Forelimb muscle (tissue), 1 donor: ENCODE measurements at places on chromosomes 11 and 22. TPM values are rescaled to one million over a fixed set of nuclear protein-coding genes. Genes with fewer than 3 reads are reported as not detected.

- DNase-seq, result no peak
Observed at GRCh38 chr11:73058989-73059674, 83.0 kb downstream of the FCHSD2 start.

DNA sequence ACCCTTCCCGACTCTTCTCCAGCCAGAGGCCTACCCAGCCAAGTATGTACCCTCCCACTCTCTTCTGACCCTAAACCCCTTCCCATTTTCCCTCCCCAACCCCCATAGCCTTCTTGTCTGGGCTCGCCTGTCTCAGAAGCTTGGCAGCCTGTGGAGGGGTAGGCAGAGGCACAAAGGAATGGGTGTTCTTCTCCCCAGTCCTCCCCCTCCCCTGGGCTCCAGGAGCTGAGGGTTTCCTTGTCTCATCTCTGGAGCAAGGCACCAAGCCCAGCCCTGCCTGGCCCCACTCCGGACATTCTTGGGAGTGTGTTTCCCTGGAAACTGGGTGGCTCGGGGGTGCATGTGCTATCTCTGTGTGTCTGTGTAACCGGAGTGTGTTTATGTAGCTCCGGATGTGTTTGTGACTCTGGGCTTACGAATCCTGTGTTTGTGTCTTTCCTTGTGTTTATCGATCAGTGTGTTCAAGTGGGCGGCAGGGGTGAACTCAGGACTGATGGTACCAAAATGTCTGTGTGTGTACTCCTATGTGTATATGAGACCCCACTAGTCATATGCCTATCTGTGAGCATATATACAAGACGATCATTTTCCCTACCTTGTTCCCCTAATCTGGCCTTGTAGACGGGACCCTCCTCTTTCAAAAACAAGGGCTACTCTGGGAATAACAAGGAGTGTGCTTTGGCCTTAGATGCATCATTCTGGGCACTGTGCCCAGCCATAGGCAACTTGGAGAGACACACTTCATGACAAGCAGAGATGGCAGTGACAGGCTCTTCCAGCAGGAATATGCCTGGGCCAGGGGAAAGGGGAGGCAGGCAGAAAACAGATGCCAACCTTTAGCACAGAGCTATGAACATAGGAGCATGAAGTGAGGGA is 10.9 kb downstream of the PHLDB1 start:
- DNase-seq, result no peak

- no peak for DNase-seq
Observed at GRCh38 chr11:47007579-47007978, 71.0 kb downstream of the CSTPP1 start.

DNA sequence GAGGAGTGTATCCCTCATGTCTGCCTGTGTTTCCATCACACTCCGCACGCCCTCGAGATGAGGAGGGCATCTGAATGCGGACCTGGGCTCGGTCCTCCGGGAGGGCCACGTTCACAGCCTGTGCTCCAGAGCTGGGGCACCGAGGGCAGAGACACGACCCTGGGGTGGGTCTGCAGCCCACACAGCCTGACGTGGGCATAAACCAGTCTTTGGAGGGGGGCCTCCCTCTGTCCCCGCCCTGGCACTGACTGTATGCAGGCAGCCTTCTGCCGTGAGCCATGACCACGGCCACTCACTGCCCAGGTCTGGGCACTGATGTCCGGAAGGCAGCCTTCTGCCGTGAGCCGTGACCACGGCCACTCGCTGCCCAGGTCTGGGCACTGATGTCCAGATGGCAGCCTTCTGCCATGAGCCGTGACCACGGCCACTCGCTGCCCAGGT is 1425.1 kb downstream of the BRD1 start:
- no peak for DNase-seq

GRCh38 chr11:83054904-83055380 is 16.8 kb downstream of the RAB30 start:
- no peak for DNase-seq

DNA sequence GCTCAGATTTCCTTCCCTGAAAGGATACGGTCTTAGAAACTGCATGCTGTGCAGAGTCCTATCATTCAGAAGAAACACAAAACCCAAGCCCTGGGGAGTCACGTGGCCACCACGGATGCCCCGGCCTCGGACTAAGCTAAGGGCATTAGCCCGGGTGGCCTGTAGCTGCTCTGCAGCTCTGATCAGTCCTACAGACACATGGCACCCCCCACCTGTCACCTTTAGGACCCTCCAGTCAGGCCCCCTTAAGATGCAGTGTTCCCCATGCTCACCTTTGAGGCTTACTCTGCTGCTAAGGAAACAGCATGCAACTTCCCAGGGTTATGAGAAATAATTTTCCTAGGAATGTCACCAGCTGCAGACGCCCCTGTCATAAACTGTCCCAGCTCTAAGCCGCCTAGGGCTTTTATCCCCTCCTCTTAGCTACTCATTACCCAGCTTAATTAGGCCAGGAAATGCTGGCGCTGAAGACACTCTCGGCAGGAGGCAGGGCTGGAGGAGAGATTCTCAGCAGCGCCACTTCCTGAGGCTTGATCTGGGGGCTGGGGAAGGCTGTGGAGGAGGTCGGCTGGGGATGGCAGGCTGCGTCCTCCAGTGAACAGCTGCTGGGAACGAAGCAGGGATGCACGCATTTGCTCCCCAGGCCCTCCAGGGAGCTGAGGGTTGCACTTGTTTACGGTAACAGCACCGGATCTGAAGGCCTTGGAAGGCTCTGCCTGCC is 47.2 kb upstream of the ADA2 start:
- no peak for DNase-seq

- no peak for DNase-seq
Observed at GRCh38 chr11:68855205-68855981, 13.7 kb upstream of the CPT1A start.

GRCh38 chr22:21455334-21456089 is 11.7 kb upstream of the TMEM191C start:
- DNase-seq, result no peak

GRCh38 chr11:111115890-111116289 is 129.6 kb upstream of the POU2AF2 start:
- DNase-seq, result no peak

DNA sequence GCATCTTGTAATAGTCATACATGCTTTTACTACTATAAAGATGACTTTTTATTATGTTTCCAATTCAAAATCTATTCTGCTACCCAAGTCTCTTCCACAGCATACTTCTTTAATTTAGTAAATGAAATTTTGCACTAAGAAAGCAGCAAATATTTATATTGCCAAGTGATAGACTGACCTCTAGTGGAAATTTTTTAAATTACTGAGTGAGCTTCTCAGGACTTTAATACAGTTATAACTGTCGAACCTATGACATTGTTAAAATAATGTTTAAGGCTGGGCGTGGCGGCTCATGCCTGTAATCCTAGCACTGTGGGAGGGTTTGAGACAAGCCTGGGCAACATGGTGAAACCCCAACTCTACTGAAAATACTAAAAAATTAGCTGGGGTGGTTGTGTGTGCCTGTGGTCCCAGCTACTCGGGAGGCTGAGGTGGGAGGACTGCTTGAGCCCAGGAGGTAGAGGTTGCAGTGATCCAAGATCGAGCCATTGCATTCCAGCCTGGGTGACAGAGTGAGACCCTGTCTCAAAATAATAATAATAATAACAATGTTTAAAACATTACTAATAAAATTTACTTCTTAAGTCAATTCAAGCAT is 27.3 kb downstream of the STK33 start:
- peak; percentile 16 for DNase-seq

- no peak for DNase-seq
Observed at GRCh38 chr11:48125866-48126265, 90.7 kb upstream of the OR4B1 start.

DNA sequence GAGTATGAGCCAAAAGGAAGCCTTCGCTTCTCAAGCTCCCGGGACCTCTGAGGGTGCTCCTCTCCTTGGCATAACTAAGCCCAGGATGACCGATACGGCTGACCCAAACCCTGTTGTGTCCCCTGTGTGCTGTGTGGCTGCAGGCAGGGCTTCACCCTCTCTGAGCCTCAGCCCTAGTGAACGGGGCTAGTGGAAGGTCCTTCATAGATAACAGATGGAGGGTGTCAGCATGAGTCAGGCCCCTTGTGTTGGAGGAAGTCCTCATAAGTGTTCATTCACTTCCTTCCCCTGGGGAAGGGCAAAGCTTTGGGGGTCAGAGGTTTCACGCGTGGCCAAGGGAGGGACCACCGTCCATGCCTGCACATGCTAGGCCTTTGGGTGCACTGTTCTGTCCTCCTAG is 21.5 kb downstream of the SHISAL1 start:
- DNase-seq, result no peak

DNA sequence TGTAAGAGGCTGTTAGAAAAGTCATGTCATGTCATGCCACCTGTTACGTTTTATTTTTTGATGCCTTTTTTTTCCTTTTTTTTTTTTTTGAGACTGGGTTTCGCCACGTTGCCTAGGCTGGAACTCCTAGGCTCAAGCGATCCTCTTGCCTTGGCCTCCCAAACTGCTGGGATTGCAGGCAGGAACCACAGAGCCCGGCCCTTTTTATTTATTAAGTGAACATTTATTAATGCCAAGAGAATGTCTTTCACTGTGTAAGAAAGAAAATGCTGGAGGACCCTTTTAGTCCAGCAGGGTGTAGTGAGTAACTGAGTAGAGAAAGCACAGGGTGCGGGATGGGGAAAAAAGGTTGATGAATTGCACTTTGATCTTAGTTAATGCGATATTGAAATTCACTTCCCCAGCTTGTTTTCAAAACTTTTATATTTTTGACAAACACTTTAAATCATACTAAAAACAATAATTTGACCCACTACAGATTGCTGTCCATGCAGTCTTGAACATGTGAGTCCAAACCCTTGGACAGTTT is 2.3 kb upstream of the XBP1 start:
- DNase-seq, result no peak

The SLC22A6 gene
- not detected for polyA plus RNA-seq

The SAA4 gene
- not detected for polyA plus RNA-seq

The MMP1 gene
- 0.23 TPM for polyA plus RNA-seq

The MS4A12 gene
- not detected for polyA plus RNA-seq

The CTSW gene
- polyA plus RNA-seq, result 1.3 TPM

The SCGB1D2 gene
- not detected for polyA plus RNA-seq

The RASGRP2 gene
- 42.1 TPM for polyA plus RNA-seq
